Activated CD4-positive, alpha-beta T cell treated with anti-CD3 and anti-CD28 coated beads, Interleukin-2, amount 10 ng/mL, durations not matched to agents 24 days and 14 days (primary cell): ENCODE measurements at places on chromosomes 12 and 14.
A peak's percentile ranks its signal among the peaks of the same experiment; 100 is the strongest.

DNA sequence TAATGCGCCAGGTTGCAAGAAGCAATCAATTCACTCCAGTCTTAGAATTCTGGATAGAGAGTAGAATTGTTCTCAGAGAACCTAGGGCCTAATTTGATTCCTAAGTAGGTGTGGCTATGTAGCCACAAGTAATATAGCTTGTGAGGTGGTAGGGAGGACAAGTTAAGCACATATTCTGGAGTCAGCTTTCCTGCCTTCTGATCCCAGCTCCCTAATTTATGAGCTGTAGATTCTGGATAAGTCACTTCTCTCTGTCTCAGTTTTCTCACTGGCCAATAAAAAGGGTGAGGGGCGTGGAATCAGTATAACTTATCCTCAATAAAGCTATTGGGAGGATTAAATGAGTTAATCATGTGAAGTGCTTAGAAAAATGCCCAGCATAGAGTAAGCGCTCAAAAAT is 3.0 kb upstream of the SNW1 start:
- no peak overlapping the region for H3K4me3 ChIP-seq
- H3K4me1 ChIP-seq, result peaks cover 12% of the 10 kb centered on the region
- DNase-seq, result no peak

- H3K27me3 ChIP-seq, result no peaks in the 10 kb centered on the region
- peaks cover 45% of the 10 kb centered on the region for H3K36me3 ChIP-seq
- H3K27ac ChIP-seq, result no peak overlapping the region
- H3K4me3 ChIP-seq, result no peak overlapping the region
- H3K4me1 ChIP-seq, result peaks cover 1% of the 10 kb centered on the region
Measured at GRCh38 chr14:71514941-71515919, 417.0 kb upstream of the RGS6 start.

GRCh38 chr14:64681796-64682710 is 22.2 kb upstream of the PLEKHG3 start:
- H3K4me1 ChIP-seq, result peaks cover 19% of the 10 kb centered on the region
- DNase-seq, result no peak
- no peaks in the 10 kb centered on the region for H3K27me3 ChIP-seq
- H3K36me3 ChIP-seq, result no peaks in the 10 kb centered on the region
- H3K27ac ChIP-seq, result no peak overlapping the region
- no peak overlapping the region for H3K4me3 ChIP-seq

DNA sequence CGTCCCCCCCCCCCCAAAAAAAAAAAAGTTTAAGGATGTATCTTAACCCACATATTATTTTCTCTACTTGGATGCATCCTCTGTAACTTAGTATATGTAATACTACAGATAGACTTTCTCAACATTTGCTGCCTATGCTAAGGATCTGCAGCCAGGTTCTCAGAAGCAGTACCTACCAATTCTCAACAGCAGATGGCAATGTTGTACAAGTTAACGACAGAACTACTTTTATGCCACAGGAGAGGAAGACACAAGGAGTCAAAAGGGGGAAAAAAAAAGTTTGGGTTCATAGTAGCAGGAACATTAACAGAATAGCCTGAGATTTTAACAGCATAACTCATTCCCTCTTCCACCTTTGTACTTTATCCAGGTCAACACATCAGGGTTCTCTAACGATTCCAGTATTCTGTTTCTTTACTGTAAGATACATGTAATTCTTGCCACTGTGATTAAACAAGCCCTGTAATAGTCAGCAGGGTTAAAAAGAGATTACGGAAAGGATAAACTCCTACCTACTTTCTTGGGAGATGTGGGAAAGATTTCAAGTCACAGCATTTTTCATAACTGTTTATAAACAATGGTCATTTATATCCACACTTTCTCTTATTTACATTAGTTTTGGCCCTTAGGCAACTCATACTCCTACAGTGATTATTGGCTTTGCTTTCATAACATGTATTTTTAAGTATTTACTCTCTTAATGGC is 5.7 kb upstream of the NEK9 start:
- H3K4me1 ChIP-seq, result peaks cover 13% of the 10 kb centered on the region
- DNase-seq, result peak; percentile 91
- H3K27me3 ChIP-seq, result no peaks in the 10 kb centered on the region
- H3K36me3 ChIP-seq, result peaks cover 41% of the 10 kb centered on the region
- H3K27ac ChIP-seq, result no peak overlapping the region
